ENCODE measurements at places on chromosomes 2 and 18.

DNA sequence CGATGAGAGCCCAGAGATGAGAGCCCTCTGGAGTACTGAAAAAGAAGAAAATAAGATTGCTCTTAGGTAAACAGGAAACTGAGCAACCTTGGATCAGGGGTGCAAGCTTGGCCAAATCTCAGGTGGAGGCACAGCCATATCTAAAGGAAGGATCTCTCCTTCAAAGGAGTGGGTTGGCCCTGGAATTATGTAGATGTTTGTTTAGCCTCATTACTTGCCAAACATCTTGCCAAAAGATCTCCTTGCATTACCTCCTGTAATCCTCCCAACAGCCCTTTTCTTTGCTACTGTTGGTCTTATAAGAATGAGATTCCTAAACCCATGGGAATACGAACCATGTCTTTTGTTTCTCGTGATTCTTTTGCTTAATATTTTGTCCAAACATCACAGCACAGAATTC lies 332.6 kb upstream of the NCKAP5 start:
- DNase-seq, result no peak

- DNase-seq, result no peak
Observed at GRCh38 chr18:42401131-42401673, 446.2 kb downstream of the PIK3C3 start.

GRCh38 chr18:80112624-80113248 lies 3.7 kb downstream of the ADNP2 start:
- no peak for DNase-seq

- peak; percentile 30 for DNase-seq
Observed at GRCh38 chr2:43950383-43951008, 45.3 kb downstream of the LRPPRC start.

- no peak for DNase-seq
Observed at GRCh38 chr18:23163786-23164533, 28.7 kb downstream of the CABLES1 start.

All from activated CD4-positive, alpha-beta T cell treated with anti-CD3 and anti-CD28 coated beads, Interleukin-2, Interleukin-4, amounts not matched to agents 100 ng/mL and 50 ng/mL, durations not matched to agents 16 hours and 8 hours (primary cell).